ENCODE measurements at places on chromosomes 6 and 20. TPM values are rescaled to one million over a fixed set of nuclear protein-coding genes. Genes with fewer than 3 reads are reported as not detected.

DNA sequence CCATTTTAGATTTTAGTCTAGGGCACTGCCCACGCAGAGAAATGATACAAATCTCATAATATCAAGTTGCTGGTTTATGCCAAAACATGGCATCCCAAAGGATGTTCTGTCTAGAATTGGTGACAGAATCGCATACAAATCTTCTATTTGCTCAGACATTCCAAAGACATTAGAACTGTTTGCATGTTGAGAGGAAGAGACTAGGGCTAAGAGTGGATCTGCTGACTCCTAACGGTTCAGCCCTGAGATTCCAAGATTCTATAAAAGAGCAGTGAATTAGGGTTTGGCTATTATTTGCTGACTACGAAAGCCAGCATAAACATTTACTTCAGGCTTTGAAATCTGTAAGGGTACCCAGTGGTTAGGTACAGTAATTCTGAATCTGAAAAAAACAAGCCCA lies 3.6 kb downstream of the EPB41L2 start:
- DNase-seq: no peak

Gene ATP6V1G2
- total RNA-seq: 2.8 TPM

- no peak for DNase-seq
These were observed 27.9 kb downstream of the CDYL start for GRCh38 chr6:4804095-4804494.

DNA sequence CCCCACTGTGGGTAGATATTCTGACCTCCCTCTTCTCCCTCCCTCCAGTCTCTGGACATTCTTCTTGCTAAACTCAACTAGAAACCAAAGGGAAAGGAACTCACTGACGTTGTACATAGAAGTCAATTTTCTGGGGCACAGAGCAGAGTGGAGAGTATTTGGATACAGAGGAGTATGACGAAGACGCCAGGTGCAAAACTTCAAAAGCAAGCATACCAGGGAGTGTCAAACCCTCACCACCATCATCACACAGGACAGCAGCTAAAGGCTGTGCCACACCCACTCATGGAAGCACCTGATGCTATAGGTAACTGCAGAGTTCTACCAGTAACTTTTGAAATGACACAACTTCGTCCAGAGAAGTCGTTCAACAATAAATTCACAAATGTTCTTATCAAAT lies 64.8 kb downstream of the FYN start:
- DNase-seq: no peak

Gene MTFR2
- 0.36 TPM for total RNA-seq

- DNase-seq: no peak
These were observed 19.2 kb downstream of the JAG1 start for GRCh38 chr20:10654630-10655029.

All from sigmoid colon (tissue), 7 donors.